ENCODE measurements at places on chromosomes 13 and 19.

- DNase-seq = no peak
These were observed 1207.8 kb downstream of the EFNB2 start for GRCh38 chr13:105327581-105328126.

DNA sequence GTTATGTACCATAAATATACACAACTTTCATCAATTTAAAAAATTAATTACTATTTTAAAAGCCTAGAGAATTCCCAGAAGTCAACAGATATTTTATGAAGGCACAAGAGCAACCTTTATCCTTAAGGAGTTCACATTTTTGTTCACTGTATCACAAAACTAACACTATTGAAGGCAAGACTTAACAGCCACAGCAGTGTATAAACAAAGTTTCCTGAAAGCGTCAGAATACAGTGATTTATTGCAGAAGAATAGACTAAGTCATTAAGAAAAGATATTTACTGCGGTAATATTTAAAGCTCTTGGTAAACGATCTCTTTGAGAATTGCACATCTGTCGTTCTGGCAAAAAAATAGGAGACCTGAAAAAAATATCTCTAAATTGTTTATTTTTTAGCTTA is 419.3 kb upstream of the NBEA start:
- no peak for DNase-seq

GRCh38 chr13:77429320-77430142 is 102.6 kb upstream of the MYCBP2 start:
- DNase-seq = no peak

- DNase-seq = no peak
These were observed 3.4 kb downstream of the NOTCH3 start for GRCh38 chr19:15197275-15197941.

DNA sequence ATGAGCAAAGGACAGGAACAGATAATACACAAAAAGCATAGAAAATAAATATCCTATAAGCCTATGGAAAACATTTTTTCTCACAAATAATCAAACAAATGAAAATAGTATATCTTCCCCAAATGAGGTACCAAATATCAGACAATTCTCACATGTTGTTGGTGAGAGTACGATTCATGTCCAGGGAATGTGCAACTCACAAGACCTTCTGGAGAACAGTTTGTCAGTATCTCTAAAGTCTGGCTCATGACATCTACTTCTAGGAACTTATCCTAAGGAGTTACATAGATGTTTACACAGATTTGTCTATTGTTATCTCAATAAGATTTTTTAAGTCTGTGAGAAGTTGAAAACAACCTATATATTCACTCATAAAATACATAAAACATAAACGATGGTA is 80.3 kb upstream of the ARHGEF7 start:
- DNase-seq = peak; percentile 44

DNA sequence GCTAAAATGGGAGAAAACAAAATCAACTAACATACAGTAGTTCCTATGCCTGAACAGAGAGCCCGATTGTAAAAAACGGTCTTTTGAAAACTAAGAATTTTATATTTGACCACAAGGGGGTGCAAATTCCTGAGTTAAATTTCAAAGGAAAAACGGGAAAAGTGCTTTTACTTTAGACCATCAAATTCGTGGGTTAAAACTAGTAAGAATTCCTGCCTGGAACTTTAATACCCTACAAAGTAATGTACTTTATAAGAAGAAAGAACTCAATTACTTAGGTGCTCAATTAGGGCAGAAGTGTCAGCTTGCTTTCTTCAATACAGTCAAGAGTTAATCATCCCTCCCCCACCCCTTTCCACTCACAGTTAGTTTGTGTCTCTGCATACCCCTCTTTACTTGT is 69.8 kb downstream of the KCNRG start:
- DNase-seq = no peak

GRCh38 chr19:1316466-1316865 is 30.8 kb downstream of the EFNA2 start:
- DNase-seq = no peak

GRCh38 chr19:43594710-43595604 is 977 bp downstream of the IRGQ start:
- DNase-seq = peak; percentile 63

DNA sequence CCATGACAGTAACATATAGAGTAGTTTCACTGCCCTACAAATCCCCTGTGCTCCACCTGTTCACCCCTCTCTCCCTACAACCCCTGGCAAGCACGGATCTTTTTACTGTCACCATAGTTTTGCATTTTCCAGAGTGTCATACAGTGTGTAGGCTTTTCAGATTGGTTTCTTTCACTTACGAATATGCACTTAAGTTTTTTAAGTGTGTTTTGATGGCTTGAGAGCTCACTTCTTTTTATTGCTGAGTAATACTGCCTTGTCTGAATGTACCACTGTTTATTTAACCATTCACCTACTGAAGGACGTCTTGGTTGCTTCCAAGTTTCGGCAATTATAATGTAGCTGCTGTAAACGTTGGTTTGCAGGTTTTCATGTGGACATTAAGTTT is 175.1 kb downstream of the ITGBL1 start:
- no peak for DNase-seq

DNA sequence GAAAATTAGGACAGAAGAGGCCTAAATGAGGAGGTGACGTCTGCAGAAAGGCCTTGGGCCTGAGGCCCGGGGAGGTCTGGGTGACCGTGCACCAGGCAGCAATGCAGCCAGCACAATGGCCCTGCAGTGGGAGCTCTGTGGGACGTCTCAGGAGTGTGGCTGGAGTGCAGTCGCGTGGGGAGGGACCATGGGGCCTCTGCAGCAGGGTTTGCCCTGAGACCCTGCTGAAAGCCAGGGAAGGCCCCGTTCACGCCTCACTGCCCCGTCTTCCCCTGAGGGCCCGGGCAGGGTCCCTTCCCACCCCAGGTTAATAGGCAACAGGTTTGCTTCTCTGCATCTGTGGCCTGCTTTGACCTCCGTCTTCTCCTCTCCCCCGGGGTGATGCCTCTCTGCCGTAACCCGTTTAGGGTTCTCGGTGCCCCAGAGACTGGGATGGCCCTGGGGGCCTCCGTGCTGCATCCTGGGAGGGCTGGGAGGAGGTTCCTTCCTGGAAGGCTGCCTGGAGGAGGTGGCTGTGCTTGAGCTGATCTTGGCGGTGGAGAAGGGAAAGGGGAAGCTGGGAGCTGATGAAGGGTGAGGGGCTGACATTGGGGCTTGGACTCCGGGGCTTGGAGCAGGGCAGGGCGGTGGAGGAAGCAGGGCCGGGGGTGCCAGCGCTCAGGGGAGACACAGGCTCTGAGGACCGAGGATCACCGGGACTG is 9.7 kb downstream of the PALM start:
- no peak for DNase-seq

DNA sequence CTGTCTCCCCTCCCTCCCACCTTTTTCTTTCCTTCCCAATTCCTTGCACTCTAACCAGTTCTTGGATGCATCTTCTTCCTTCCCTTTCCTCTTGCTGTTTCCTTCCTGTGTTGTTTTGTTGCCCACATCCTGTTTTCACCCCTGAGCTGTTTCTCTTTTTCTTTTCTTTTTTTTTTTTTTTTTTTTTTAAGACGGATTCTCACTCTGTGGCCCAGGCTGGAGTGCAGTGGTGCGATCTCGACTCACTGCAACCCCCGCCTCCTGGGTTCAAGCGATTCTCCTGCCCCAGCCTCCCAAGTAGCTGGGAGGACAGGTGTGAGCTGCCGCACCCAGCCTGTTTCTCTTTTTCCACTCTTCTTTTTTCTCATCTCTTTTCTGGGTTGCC is 6.9 kb downstream of the MYADM start:
- no peak for DNase-seq

- DNase-seq = peak; percentile 26
These were observed 94.7 kb downstream of the MIPEP start for GRCh38 chr13:23794267-23795161.

DNA sequence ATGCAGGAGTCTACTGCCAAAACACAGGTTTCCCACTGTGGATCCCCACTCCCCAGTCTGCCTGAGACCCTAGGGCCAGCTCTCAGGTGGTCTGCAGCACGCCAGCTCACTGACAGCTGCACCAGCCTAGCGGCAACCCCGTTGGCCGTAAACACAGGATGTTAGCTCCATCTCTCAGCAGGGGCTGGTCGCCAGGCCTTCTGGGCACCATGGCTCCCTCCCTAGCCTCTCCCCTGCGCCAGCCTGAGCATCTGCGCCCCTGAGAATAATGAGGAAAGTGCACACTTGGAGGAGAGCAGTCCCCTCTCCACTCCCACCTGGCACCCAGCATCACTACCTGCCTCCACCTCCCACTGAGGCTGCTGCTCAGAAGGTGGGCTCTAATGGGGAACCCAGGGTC is 20.8 kb upstream of the EPHX3 start:
- DNase-seq = no peak

DNA sequence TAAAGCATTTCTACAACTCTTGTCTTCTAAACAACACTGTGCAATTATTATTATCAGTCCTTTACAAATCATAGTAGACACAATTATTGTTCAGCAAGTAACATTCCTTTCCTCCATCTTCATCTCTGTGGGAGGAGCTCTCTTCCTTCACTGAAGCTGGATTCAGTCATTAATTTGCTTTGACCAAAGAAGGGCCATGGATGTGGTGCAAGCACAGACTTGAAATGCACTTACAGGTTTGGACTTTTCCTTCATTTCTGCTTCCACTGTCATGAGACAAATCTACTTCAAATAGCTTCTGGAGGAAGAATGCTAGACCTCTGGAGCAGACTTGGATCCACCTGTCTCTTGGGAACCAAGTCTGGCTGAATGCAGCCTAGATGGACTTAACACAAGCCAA is 336.6 kb upstream of the SLITRK6 start:
- no peak for DNase-seq
